ENCODE measurements at places on chromosomes 4 and X.

DNA sequence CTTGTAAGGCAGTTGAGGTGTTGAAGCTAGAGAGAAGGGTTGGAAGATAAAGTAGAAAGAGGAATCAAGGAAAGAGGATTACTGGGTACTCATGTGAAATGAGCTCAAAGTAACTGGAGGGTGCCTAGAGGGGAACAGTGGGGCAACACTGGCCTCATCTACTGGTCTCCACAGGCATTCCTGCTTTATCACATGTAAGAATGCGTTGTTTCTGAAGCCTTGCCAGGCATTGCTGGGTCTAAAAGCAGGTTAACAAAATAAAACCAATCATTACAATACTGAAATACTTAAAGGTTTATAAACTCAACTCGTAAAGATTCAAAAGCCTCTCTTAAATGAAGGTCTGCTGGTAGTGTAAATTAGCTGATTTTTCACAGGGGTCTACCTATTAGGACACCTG, 96.0 kb downstream of the FANCB start:
- no peak for DNase-seq

DNA sequence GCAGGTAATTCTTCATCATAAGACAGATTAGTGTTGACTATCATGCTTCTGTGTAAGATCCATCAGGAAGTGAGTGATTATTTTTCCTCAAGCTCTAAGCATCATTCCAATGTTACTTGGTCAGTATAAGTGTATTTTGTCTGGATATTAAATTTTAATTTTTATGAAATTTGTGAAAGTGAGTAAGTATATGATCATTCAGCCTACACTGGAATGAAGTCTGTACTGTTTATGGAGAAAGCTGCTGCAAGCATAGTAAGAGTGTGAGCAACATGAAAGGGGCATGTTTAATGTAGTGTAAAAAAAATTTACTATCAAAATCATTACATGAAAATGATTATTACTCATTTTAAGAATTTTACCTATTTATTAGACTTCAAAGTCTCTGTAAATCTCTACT, 84.8 kb downstream of the IL15 start:
- DNase-seq: no peak

GRCh38 chr4:117560329-117560728, 474.0 kb upstream of the NDST3 start:
- DNase-seq: no peak

- DNase-seq: no peak
Measured at GRCh38 chr4:43332052-43332425, 439.5 kb downstream of the GRXCR1 start.

DNA sequence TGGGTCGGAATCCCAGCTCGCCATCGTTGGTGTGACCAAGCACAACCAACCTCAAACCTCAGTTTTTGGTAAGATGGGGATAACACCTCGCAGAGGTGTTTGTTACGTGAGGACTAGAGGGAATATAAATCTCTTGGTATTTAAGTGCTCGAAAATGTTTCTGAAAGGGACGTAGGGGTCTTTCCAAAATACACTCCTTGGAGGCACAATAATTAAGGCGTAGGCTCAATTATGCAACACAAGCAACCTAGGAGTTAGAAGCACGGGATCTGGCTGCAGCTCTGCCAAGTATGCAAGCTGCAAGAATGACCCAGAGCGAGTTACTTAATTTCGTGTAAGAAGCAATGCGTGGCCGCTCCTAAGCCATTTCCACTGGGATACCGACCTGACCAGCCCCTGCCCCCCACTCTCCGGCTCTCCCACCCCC, 552 bp downstream of the ADH5 start:
- no peak for DNase-seq

GRCh38 chr4:174835536-174835935, 6.5 kb upstream of the GLRA3 start:
- DNase-seq: no peak

GRCh38 chr4:106624671-106625070, 256.1 kb upstream of the GIMD1 start:
- DNase-seq: no peak

- no peak for DNase-seq
Measured at GRCh38 chr4:128521156-128521555, 233.5 kb upstream of the PGRMC2 start.

DNA sequence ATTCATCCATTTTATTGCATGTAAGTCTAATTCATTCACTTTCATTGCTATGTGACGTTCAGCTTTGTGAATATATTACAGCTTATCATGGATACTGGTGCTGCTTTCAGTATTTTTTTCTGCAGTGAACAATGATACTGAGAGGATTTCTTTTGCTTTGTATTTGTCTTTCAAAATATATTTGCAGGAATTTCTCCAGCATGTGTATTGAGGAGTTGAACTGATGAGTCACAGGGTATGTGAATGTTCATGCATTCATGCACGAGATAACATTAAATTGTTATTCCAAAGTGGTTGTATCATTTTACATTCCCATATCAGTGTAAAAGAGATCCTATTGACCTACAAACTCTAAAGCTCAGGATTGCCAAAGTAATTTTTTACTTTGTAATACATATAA, 283.8 kb upstream of the ARSJ start:
- DNase-seq: no peak

GRCh38 chr4:95857761-95858160, 17.9 kb downstream of the PDHA2 start:
- no peak for DNase-seq

- no peak for DNase-seq
Measured at GRCh38 chr4:75666299-75666698, 6.9 kb downstream of the G3BP2 start.

- DNase-seq: no peak
Measured at GRCh38 chrX:84064164-84064563, 123.8 kb downstream of the RPS6KA6 start.

GRCh38 chr4:118762730-118763477, 73.0 kb downstream of the SEC24D start:
- DNase-seq: no peak

- no peak for DNase-seq
Measured at GRCh38 chrX:71214604-71215337, 8.3 kb upstream of the GJB1 start.

DNA sequence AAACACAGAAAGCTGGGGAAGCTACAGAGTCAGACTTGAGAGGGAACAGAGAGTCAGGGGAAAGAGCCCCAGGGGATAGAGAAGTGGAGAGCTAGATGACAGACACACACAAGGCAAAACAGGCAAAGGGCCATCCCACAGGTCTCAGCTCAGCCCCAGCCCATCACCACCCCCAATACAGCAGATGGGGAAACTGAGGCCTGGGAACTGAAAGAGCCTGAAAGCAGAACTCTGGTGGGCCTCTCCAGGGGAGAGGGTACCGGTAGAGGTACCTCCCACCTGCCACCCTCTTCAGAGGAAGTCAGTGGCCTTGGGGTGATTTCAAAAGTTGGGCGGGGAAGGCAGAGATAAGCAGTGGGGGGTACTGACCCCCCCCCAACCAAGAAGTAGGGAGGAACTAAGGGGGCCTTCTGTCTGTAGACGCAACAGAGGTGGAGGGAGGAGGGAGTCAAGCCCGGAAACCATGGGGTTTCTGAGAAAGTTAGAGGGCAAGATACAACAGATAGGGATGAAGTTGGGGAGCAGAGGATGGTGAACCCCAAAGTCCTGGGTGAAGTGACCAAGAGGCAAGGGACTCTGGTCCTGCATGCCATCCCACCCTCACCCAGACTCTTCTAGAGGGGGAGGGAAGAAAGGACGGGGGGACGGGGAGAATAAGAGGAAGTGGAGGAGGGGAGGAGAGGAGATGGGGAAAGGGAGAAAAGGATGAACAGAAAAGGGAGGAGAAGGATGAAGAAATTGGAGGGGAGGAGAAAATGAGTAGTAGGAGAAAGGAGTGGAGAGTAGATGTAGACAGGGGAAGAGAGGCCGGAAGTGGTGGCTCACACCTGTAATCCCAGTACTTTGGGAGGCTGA, 3.2 kb downstream of the GATA1 start:
- no peak for DNase-seq

DNA sequence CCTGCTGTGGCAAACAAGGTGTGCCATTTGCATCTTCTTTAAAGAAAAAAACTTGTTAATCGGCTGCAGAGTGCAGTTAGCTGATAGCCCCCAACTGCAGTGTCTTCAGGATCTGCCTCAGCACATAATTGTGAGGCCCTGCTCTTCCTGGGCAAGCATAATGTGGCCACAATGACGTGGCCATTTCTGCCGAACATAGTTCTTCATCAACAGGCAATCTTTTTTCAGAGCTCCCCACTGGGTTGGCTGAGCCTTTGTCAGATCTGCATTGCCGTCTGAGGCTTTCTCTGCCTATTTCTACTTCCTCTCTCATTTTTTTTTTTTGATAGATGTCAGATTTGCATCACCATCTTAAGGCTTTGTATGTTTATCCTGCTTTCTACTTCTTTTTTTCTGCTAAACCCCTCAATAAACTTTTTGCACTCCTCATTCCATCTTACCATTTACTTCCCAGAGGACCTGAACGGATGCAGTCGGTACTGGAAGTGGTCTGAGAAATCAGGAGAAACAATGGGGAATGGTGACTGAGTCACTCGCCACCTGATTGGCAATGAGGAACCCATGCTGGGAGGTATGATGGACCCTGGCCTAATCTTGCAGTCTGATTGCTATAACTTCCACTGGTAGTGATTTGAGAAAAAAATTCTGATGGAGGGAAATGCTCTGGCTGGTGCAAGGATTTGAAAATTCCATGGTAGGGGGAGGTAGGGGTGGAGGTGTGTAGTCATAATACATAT, 21.2 kb upstream of the TAB3 start:
- DNase-seq: no peak

DNA sequence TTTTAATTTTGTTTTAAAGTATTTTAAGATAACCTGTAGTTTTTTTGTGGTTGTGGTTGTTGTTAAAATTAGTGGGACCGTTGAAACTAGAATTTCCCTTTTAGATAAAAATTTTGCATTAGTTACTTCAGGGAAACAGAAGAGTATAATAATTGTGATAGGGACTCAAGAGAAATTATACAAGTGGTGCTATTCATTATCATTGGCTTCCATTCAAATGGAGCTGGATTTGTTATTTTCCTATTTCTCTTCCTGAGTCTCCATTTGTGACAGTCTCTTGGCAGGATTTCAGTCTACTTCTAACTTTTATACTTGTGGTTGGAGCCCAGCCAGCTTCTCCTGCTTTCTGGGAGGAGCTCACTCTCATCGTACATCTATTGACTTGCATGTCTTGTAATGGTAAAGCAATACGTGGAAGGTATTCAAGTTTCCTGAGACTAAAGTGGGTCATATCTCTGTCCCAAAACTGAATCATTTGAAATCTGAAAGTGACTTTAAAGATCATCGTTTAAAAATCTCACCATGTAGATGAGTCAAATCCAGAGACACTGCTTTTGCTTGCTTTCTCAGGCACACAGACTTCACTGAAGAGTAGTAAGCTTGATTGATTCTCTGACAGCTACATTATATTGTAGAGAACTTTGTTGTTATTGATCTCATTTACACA, 155.8 kb downstream of the RPA4 start:
- no peak for DNase-seq

DNA sequence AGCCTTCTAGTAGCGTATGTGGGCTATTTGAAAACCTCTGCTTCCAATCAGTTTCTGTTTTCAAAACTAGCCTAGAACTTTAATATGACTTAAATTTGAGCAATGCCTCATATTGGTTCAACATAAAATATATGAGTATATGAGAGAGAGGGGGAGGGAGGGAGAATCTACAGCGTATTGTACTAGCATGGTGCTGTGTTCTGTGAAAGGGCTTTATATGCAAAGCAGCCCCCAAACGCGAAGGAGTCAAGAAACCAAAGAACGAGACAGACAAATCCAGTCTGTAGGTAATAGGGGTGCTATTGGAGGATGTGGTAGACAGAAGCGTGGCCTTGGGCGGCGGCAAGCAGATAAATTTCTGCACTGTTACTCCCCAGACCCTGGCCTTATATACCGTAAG, 784 bp upstream of the ANXA5 start:
- DNase-seq: no peak

DNA sequence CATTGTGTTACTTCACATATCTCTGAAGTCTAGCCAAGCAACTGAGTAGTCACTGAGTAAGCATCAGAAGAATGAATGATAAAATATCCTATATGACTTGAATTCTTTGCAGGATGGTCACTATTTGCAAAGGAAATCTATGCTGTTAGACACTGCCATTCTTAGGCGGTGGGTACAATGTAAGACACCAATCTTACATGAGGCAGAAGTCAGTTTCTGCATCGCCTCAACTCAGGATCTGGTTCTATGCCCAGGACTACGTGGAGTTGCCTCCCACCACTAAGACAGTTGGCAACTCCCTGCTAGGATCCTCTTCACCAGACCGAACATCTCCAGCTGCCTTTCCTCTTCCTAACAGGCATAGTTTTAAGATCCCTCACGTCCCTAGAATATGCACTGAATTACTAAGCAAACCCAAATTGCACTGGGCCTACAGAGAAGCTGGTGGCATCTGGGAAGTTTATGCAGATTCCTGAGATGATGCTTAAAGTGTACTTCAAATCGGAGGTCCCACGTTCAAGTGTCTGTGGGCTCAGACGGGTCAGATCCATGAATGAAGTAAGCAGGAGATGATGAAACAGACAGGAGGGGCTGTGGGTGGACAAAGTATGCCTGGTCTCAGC, 45.6 kb downstream of the SEL1L3 start:
- DNase-seq: no peak

DNA sequence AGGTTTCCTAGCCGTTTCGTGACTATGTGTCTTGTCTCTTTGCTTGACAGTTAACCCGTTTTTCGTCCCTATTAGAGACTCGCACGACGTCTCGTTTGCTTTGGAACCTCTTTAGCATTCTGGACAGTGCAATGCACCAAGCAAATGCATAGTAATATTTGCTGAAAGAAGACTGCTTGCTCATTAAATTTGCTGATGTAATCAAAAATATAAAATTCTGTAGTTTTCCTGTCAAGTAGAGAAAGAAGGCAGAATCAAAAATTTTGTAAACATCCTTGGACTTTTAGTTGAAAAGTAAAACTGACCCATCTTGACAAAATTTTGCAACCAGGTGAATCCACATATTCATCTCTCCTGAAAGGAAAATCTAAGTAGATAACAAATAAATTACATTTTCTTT, 106.9 kb upstream of the RAPGEF2 start:
- no peak for DNase-seq

DNA sequence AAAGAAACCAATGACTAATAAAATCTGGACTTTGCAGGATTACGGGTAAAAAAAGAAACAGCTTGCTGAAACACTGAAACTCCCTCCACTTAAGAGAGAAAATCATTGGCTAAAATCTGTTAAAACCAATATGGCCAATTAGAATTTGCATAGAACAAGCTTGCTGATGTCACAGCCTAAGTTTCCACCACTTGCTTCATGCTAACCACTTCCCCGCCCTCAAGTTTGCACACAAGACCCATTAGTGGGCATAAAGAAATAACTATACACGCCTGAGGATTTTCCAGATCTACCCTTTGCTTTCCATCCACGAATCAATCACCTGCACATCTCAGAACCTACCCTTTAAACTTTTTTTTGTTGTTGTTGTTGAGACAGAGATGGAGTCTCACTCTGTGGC, 42.7 kb upstream of the PHEX start:
- DNase-seq: no peak

Measured in activated CD8-positive, alpha-beta memory T cell treated with anti-CD3 and anti-CD28 coated beads for 48 hours (primary cell).